Spleen (tissue), 13 donors: ENCODE measurements at places on chromosomes 4 and X. TPM values are rescaled to one million over a fixed set of nuclear protein-coding genes. Genes with fewer than 3 reads are reported as not detected.

DNA sequence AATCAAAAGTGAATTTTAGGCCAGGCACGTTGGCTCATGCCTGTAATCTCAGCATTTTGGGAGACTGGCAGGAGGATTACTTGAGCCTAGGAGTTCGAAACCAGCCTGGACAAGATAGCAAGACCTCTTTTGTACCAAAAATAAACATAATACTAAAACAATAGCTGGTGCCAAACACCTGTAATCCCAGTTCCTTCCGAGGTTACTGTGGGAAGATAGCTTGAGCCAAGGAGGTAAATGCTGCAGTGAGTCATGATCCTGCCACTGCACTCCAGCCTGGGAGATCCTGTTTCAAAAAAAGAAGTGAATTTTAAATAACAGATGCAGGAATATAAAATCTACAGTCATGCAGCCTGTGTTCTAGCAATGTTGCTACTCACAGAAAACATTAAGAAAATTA, 488.3 kb downstream of the PPARGC1A start:
- DNase-seq: no peak

GRCh38 chrX:50049228-50049627, 126.8 kb downstream of the CLCN5 start:
- DNase-seq: no peak

GRCh38 chr4:95250544-95251137, 298.1 kb downstream of the UNC5C start:
- DNase-seq: no peak

The BEX5 gene
- 4.8 TPM for polyA plus RNA-seq

DNA sequence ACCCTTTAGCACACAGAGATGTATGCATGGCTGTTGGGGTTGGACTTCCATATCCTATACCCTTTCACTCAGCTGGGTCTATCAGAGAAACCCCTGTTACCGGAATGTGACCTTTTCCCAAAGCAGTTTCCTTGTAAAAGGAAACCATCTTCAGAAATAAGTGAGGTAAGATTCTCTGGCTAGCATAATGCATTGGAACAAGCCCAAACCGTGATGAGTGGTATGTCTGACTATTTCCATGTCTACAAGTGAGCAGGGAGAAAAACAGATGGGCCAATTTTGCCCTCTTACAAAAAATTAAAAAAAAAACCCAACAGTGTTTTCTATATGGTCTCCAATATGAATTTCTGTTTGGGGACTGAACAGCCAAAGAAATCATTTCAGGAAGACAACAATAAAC, 283.9 kb downstream of the SMARCA1 start:
- no peak for DNase-seq

GRCh38 chrX:130111220-130112154, 1.2 kb upstream of the ELF4 start:
- DNase-seq: peak; percentile 86

The NKAP gene
- polyA plus RNA-seq: 6.7 TPM

The GLRB gene
- not detected for polyA plus RNA-seq
